ENCODE measurements at places on chromosomes 7 and 10. TPM values are rescaled to one million over a fixed set of nuclear protein-coding genes. Genes with fewer than 3 reads are reported as not detected.

Gene HHEX
- 0.49 TPM for total RNA-seq

Gene AOAH
- total RNA-seq = 0.74 TPM

Gene HMX2
- not detected for total RNA-seq

Gene AQP1
- 2.8 TPM for total RNA-seq

Gene CAPZA2
- 174 TPM for total RNA-seq

Gene ADAM22
- total RNA-seq = 2.4 TPM

Gene GNG11
- total RNA-seq = 56.9 TPM

Gene AS3MT
- total RNA-seq = 7.0 TPM

Gene RASA4
- total RNA-seq = 15.1 TPM

Gene SVOPL
- not detected for total RNA-seq

Gene ARHGEF35
- total RNA-seq = 1.1 TPM

Gene CALML5
- total RNA-seq = not detected

Gene EN2
- total RNA-seq = not detected

Gene ELOVL3
- 0.09 TPM for total RNA-seq

Gene MYL7
- not detected for total RNA-seq

Gene NRG3
- not detected for total RNA-seq

Gene SLC18A3
- not detected for total RNA-seq

Gene FAM13C
- 9.1 TPM for total RNA-seq

Gene AZGP1
- total RNA-seq = not detected

Gene KNDC1
- 0.41 TPM for total RNA-seq

Gene DENND2A
- 10.8 TPM for total RNA-seq

Gene INMT
- total RNA-seq = 219 TPM

Gene ZCCHC24
- 38.8 TPM for total RNA-seq

Gene SKIDA1
- 0.90 TPM for total RNA-seq

Gene NUTM2E
- total RNA-seq = not detected

Gene RNF133
- total RNA-seq = 0.54 TPM

Gene EPDR1
- 27.8 TPM for total RNA-seq

Gene MBL2
- total RNA-seq = not detected

Gene CAV1
- 598 TPM for total RNA-seq
